ENCODE measurements at places on chromosomes 1 and 21.
A peak's percentile ranks its signal among the peaks of the same experiment; 100 is the strongest.

DNA sequence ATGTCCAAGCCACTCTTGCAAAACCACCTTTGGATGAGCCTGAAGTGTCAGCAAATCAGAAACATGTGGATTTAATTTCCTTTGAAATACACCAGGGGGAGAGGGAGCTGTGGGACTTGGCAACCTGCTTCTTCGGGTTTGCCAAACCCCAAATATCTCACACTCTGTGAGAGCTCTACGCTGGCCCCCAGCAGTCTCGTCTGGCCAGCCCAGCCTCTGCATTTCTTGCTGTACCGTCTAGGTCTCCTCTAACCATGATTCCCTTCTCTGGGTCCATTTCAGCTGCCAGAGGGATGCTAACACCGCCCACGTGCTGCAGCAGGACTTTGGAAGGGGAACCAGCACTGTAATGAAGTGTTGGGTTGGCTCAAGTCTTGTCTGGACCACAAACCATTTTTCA lies 114.6 kb downstream of the MRPS6 start:
- no peak for DNase-seq

DNA sequence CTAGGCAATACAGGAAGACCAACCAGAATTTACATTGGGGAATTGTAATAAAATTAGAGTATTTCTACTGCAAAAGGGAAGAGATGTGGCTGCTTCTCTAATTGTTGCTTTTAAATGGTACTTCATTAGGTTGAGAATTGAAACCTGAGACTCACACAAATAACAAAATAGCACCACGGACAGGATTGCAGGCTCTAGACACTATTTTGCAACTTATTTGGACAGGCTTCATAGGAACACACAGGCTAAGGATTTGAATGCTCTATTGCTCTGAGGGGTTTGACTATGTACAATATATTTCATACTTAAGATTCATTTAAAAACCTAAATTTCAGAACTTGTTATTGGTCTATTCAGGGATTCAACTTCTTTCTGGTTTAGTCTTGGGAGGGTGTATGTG lies 79.6 kb downstream of the ATP1B1 start:
- DNase-seq: no peak

- peak; percentile 82 for DNase-seq
Observed at GRCh38 chr1:46611691-46612221, 4.9 kb downstream of the MOB3C start.

DNA sequence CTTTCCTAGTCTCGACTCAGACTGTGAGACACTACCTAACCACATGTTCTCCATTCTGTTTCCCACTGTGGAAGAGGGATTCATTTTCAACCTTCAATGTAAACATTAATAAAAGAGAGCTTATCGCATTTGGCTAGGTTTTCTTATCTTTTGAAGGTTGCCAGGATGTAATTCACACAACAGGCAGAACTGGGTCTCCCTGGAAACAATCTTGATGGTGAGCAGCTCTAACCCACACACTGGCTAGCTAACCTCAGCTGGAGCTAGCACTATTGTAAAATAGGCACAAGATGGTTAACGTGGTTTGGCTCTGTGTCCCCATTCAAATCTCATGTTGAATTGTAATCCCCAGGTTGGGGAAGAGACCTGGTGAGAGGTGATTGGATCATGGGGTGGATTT lies 75.1 kb downstream of the ZSCAN20 start:
- DNase-seq: no peak

GRCh38 chr1:93740157-93740556 lies 58.5 kb upstream of the BCAR3 start:
- DNase-seq: no peak

- DNase-seq: no peak
Observed at GRCh38 chr1:33429856-33430691, 821 bp downstream of the PHC2 start.

- DNase-seq: no peak
Observed at GRCh38 chr1:160837558-160838205, 25.0 kb downstream of the CD244 start.

GRCh38 chr1:44733365-44733764 lies 2.4 kb upstream of the RNU5D-1 start:
- no peak for DNase-seq

DNA sequence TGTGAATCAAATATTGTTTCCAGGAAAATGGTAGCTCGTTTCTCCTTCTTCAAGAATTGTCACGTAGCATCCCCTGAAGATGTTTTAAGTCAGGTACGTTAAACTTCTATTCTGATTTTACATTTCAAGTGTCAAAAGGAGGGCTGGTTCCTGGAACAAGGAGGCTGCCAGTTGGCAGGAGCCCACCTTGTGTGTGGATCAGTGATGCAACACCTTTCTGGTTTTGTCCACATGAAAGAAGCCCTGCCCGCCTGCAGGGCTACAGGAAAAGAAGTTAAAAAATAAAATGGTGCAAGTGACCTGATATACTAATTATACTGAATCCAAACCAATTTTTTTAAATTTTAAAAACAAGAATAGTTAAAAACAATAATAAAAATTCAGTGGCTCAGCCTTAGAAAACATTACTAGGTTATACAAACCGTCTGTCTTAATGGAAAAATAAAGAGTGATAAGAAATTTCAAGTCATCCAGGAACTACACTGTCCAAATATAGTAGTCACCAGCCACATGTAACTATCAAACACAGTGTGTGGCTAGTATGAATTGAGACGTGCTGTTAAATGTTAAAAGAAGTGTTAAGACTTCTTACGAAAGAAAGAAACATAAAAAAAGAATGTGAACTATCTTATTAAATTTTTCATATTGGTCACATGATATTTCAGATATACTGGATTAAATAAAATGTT lies 123.1 kb downstream of the APP start:
- DNase-seq: no peak

DNA sequence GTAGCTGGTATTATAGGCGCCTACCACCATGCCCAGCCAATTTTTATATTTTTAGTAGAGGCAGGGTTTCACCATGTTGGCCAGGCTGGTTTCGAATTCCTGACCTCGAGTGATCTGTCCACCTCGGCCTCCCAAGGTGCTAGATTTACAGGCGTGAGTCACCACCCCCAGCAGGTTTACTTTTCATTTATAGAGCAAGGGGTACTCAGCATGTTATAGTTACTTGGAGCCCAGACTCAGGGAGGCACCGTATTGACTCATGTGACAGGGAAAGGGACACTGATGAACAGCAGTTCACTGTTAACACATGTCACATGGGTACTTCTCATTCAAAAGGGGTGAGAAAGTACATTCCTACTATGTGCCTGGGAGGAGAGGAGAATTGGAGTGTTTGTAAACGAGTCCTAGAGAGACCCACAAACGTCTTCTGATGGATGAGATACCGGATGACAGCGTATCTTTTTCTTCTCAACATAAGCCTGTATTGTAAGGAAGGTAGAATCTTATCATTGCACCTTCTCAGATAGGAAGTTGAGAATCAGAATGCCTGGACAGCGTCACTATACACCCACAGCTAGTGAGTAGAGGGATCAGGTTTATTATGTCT lies 510.0 kb downstream of the USP25 start:
- DNase-seq: peak; percentile 1

DNA sequence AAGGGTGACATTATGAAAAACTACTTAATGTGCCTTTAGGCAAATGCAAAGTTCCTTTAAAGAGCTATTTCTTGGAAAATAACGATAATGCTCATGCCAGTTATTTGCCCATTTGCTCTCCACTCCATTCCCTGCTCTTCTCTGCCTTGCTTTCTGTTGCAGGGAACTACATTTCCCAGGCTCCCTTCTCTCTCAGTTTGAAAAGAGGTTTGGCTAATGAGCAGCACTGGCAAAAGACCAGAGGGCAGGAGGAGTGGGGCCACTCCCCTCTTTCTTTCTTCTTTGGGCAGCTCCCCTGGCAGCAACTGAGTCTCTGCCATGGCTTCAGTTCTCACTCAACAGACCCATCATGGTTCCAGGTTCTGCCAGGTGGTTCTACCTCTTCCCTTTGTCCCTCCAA lies 130.5 kb downstream of the RWDD3 start:
- no peak for DNase-seq

- no peak for DNase-seq
Observed at GRCh38 chr1:27297903-27298302, 24.1 kb upstream of the TMEM222 start.

DNA sequence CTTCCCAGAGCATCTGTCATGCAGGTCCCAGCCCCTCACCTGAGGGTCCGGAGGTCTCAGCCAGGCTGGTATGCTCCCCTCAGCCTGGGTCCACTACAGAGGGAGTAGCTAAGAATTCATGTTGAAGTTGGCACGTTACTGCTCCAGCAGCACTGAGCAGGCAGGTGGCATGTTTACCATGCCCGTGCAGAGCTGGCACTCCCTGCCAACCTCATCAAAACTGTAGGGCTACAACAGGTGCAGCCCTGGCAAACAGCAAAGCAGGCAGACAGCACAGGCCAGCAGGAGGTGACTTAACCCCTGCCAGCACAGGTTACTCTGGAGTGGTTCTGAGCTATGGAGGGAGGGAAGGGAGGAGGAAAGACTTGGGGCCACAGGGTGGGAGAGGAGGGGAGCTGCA lies 46.4 kb downstream of the NUAK2 start:
- no peak for DNase-seq

GRCh38 chr1:193634470-193634869 lies 448.1 kb upstream of the B3GALT2 start:
- no peak for DNase-seq

- DNase-seq: no peak
Observed at GRCh38 chr1:33441088-33441745, 10.3 kb upstream of the PHC2 start.

DNA sequence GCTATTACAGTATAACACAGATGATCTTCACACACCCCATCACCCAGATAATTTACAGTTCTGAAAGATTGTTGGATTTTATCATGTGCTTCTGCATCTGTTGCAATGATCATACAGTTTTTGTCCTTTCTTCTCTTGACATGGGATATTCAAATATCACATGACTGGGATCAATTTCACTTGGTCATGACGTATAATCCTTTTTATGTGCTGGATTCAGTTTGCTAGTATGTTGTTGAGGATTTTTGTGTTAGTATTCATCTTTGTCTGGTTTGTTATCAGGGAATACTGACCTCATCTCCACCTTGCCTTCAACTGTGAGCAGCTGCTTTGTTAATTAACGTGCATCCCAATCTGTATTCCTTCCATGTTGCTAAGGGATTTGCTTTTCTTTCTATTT lies 44.7 kb upstream of the DISC1 start:
- no peak for DNase-seq

- DNase-seq: no peak
Observed at GRCh38 chr1:85349224-85349623, 72.8 kb upstream of the BCL10 start.

DNA sequence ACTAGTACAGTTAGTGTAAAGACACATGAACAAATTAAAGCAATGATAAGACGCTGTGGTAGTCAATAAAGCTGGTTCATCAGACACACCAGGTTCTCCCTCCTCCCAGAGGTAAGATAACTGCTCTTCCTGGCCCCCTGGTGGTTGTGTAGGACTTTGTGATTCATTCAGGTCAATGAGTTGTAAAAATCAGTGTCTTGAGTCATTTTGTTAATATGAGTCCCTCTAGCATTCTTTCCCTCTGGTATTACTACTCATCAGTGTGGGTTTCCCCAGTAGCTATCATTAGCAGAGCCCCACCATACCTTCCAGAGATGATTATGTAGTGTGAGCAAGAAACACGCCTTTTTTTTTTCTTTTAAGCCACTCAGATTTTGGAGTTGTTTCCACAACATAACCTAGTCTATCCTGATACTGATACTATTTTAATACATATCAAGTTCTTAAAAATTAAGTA lies 3.6 kb upstream of the SETDB1 start:
- peak; percentile 75 for DNase-seq

DNA sequence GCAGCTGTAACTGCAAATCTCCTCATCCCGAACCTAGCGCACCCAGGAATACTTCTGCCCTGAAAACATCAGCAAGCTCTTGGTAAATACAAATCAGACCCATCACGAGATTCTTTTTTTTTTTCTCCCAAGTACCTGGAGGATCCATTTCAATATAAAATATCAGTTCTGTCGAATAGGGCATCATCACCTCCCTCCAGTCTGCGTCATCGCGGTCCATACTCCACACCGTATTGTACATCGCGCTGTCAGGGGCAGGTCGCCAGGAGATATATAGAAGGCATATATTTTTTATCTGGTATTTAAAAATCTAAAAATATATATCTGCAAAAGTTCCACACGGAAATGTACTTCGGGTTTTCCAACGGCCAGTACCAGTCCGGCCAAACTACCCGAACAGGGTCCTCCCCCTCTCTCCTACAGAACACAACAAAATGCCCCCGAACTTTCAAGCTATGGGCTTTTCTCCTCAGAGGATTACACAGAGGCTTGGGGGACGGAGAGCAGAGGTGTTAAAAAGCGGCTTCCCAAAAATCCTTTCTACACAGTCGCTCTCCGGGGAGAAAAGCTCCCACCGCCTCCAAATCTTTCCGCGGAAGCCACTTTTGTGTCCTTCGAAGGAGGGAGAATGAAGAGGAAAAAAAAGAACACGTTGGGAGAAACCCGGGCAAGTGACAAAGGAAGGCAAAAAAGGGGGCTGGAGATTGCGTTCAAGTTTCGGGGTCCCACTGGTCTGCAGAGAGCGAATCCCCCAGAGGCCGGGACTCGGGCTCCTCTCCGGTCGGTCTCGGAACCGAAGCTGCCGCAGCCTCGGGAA lies 509 bp downstream of the PIK3R3 start:
- no peak for DNase-seq

DNA sequence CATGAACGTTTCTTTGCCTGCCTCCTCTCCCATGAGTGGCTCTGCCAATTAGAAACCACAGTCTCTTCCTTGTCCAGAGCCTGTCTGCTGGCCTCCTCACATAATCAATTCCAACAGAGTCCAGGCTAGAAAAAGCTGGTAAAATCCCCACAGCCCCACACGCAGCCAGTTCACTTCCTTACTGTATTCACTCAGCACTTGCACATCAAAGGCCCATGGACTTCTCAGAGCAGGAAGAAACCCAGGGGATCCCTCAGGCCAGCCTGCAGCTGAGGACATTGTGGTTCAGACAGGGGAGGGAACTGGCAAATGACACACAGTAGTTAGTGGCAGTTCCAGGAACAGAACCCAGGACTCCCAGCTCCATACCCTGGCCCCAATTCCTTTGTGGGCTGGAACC lies 171.6 kb upstream of the EDN2 start:
- no peak for DNase-seq

DNA sequence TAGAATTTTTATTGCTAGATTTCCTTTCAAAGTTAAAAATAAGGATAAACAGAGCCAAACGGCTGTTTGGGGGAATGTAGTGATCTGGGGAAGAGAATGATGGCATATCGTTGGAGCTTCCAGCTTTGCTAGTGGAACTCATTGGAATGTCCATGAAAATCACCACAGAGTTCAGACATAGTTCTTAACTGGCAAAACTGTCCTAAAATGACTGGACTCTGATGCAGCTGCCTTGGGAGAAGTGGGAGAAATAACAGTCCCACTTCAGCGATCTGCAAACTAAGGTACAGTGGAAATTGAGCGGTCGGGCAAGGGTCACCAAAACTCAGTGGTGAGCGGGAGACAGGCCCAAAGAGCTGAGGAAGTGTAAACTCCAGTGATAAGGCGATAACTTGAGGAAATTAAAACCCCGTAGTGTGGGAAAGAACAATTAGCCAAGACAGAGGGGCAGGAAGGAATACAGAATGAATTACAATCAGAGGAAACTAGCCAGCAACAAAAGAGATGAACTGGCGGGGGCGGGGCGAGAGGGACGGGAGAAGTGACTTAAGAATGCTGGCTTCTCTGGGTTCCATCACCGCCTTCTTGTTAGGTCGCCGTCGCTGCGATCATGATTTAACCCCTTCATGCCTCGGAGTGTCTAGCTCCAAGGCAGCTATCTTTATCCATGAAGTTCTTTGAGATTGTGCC lies 89.8 kb upstream of the ARHGAP29 start:
- no peak for DNase-seq

GRCh38 chr21:36976882-36977651 lies 10.6 kb upstream of the HLCS start:
- DNase-seq: no peak

GRCh38 chr1:245205396-245205795 lies 50.6 kb downstream of the KIF26B start:
- DNase-seq: no peak

All from T1000 (cell line).